ENCODE measurements at places on chromosomes 3 and 15.

GRCh38 chr3:41224120-41224806 lies 25.0 kb downstream of the CTNNB1 start:
- no peak for DNase-seq

GRCh38 chr15:58293622-58294550 lies 137.9 kb upstream of the LIPC start:
- DNase-seq = no peak

DNA sequence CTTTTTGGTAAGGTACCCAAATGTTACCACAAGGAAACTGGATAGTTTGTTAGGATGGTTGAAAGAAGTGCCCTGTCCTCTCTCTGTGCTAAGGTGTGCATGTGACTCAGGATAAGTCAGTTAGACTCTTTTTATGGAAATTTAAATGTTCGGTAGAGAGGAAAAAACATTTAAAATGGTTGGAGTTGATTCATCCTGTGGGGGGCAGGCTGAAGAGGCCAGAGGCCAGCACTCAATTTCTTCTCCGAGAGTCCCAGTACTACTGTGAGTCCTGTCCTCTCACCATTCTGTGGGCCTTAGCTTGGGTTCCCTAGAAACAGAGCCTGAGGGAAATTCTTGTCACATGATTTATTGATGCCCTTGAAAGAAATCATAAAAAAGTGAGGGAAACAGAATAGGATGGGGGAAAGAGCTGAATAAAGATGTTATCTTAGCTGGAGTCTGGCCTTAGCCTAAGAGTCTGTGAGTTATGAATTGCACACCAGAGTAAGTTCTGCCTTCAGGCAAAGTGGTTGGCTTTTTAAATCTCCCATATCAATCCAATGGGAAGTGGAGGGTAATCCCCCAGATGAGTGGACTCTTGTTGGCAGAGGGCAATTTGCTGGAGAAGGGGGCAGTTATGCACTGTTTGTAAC lies 106.5 kb upstream of the GALNT15 start:
- DNase-seq = no peak

DNA sequence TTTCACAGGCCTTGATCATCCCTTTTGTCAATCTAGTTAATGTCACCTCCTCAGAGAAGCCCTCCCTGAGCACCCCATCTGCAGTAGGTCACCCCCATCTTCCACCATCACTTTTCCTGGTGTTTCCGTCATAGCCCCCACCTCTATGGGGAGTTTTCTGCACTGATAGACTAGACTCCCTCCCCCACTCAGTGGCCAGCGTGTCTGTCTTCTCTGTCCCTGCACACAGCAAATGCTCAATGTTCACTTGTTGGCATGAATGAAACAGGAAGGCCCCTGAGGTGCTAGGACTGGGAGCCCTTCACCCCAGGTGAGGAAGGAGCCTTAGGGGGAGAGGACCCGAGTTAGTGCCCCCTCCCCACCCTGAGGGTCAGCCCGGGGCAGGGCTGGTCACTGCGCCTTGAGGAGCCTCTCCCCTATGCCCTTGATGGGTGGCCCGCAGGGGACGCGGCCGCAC lies 15.8 kb upstream of the FANCD2 start:
- DNase-seq = no peak

DNA sequence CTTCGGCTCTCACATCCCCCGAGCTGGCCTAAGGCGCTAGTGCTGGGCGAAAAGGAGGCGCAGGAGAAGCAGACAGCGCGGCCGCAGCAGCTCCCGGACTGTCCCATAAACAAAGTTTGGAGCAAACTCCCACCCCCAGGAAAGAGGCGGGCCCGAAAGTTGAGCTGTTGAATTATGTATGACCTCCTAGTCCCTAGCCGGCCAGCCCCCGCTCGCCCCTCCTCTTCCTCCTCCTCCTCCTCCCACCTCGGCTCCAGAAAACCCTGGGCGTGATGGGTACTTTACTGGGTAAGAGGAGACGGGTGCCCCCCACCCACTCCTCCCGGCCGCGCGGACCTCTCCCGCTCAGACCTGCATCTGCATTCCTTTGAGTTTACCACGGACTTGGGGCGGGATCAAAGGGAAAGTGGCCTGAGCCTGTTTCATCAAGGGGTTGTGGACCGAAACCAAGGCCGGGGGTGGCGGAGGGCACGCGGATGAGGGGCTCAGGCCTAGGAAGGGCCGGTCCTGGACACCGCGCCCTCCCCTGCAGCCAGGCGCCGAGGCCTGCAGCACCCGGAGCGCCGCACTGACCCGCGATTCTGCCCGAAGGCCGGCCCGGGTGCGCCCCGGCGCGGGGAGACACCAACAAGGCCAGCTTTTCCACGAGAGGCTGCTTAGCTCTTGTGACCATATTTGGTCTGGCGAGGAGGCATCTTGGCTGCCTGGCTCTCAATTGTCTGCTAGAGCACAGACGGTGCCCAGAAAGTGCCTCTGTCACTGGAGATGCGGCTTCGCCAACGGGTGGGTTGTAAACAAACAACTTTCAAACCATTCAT lies at the start of gene WWTR1:
Gene WWTR1 (minus strand): TSS at position 100 of the 818 bp plus-strand sequence. CDS start 719 bp downstream, outside the sequence.
- DNase-seq = no peak

GRCh38 chr3:79769229-79769628 lies 1.4 kb upstream of the ROBO1 start:
- DNase-seq = no peak

DNA sequence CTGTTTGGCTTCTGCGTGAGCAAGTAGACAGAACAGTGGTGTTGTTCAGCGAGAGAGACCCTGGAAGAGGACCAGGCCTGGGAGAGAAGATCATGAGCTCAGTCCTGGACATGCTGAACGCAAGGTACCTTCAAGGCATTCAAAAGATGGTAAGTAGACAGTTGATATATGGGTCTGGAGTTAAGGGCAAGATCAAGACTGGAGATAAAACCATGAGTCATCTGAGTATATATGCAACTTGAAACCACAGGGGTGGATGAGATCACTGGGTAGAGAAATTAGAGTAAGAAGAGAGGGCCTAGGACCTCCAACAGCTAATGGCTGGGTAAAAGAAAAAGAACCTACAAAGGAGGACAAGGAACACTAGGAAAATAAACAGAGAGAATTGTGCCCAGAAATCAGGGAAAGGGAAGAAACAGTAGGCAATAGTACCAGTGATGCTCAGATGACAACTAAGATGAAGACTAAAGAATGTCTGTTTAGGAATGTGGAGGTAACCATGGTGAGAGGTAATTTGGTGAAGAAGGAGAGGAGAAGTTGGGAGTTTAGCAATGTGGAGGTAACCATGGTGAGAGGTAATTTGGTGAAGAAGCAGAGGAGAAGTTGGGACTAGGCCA lies 343.2 kb upstream of the ADAMTS9 start:
- no peak for DNase-seq

- DNase-seq = no peak
Measured at GRCh38 chr3:110139048-110139447, 801.7 kb upstream of the DPPA4 start.

DNA sequence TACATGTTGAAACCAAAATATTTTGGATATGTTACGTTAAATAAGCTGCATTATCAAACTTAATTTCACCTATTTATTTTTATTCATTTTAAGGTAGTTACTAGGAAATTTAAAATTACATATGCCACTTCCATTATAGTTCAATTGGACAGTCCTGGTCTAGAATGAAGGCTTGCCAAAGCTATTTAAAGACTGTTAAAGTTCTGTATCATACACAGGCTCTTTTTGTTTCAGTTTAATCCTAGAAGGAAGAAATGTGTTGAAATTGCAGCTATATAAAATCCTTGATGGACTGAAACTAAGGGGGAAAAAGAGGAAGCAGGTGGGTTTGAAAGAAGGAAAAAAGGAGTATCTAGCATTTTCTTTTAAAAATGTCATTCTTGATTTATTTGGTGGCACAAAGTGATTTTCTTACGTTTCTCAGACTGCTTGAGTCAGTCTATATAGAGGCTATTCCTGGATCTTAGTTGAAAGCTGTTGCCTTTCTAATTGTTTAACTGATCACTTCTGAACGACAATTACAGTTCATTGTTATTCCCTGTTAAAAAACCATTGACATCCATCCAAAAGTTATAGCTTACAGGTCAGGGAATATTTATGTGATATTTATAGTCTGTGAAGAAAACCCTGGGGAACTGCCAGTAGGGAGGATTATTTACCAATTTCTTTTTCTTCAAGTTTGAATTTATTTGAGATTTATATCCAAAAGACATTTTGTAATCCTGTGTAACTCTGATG lies 195.0 kb downstream of the RORA start:
- no peak for DNase-seq

DNA sequence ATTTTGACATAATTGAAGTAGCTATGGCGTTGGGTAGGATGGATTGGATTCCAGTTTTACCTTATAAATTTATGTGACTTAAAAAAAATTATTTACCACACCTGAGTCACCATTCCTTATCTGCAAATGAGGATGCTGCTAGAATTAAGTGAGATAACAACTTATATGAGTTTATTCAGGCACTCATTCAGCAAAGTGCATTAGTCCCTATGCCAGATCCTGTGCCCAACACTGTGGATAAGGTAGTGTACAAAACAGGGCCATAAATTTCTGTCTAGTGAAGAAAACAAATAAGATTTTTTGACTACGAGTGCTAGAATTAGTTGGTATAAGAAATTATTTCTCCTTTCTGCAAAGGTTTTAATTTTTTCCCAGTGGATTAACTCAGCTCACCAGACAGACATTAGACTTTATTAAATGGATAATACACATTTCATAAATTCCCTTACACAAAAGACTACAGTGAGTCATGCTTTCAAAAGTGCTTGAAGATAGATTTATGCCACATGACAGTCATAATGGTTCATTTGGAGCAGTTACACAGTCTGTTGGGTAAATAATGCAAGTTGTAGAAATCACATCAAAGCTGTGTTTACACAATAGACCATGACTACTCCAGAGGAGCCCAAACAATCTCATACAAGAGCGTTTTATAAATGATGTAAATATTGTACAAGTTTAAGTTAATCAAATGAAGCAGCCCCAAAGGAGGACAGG lies 129.9 kb upstream of the TGFBR2 start:
- DNase-seq = no peak

DNA sequence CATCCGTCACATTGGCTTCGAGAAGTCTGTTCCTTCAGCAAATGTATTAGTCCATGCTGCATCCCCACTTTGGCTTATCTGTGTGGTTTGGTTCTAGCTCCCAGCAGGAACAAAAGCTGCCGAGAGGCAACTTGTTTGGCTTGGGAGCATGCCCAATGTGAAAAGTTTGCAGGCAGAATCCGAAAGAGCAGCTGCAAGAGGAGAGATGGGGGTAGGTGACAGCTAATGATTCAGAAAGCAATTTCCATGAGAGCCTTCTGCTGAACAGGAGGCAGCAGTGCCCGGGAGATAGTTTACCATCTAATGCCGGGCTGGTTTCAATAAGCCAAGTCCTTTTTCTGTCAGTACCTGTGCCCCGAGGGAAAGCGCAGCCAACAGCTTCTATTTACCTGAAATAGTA lies 60.2 kb downstream of the GRM7 start:
- no peak for DNase-seq

DNA sequence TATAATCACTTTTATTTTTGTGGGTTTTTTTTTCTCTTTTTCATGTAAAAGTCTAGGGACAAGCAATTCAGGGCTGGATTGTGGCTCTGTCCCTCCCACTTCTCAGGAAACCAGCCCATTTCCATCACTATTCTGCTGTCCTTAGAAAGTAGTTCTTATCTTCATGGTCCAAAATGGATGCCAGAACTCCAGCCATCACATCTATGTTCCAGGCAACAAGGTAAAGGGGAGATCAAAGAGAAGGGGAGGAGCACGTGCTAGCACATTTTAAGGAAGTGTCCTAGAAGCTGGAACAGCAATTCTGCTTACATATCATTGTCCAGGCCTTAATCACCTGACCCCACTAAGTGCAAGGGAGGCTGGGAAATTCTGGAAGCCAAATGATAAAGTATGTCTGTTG lies 181.1 kb upstream of the C2CD4B start:
- no peak for DNase-seq

Data from stimulated activated CD8-positive, alpha-beta memory T cell treated with anti-CD3 and anti-CD28 coated beads, Interleukin-15, amount 100 ng/mL, for 48 hours (primary cell).